Activated CD4-positive, CD25-positive, alpha-beta regulatory T cell treated with anti-CD3 and anti-CD28 coated beads, Interleukin-2, amount 50 U/mL, for 72 hours (primary cell): ENCODE measurements at places on chromosomes 2 and 18.

DNA sequence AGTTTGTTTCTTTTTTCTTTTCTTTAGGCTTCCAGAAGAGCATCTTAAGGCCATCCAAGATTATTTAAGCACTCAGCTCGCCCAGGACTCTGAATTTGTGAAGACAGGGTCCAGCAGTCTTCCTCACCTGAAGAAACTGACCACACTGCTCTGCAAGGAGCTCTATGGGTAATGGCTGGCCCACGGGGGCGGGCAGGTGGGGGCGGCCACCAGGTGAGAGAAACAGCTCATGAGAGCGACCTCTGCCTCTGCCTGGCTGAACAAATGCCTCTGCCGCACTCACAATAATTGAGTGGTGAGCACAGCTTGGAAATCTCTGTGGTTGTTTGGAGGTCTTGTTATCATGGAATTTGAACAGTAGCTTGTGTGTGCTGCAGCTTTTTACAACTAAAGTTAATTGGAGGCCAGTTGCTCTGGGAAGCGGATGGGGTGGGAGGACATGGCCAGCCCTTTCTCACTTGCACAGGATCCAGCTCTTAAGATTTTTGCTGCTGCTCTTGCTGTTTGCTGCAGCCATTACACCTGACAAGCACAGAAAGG, 70.4 kb downstream of the INPP5D start:
- no peak for DNase-seq

DNA sequence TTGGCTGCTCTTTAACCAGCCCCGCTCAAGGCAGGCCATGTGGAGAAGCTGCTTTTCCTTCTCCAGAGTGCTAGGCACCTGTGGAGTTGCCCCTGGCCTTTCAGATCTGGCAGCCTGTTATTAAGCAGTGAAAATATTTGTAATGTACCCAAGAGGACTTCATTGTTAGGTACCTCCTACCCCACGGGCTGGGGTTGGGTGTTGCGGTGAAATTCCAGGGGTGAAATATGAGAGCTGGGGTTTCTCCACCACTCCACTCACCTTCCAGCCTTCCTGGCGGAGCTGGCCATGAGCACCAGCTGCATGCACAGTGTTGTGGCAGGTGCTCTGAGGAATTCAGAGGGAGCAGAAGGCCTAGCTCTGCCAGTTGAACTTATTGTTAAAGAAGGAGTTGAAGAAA, 39.1 kb downstream of the NTSR2 start:
- DNase-seq = no peak

DNA sequence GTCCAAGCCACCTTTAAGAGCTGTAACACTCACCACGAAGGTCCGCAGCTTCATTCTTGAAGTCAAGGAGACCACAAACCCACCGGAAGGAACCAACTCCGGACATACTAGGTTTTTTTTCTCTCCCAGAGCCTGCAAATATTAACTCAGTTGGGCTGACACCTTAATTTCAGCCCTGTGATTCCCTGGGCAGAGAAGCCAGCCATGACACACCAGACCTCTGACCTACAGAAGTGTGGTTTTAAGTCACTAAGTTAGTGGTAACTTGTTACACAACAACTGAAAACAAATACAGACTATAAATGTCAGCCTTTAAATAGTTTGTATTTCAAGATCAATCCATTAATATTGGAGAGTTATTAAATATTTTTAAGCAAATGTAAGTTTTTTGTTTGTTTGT, 855.1 kb downstream of the TMEM182 start:
- no peak for DNase-seq

DNA sequence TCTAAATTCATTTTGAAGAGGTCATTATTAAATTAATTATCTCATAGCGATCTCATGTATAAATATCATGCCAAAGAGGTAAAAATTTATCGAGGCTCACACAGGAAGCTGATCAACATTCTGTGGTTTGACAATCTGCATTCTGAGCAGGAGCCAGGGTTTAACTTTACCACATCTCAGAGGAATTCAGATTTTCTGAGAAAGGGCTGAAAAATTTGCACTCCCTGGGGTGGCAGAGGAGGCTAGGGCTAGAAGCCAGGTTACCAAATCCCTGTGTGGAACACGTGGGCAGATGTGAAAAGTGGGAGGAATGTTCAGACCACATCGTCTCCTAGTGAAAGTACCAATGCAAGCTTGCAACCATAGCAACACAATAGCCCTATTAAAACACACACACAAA, 63.5 kb upstream of the CTLA4 start:
- no peak for DNase-seq
